ENCODE measurements at places on chromosomes 4 and X.

DNA sequence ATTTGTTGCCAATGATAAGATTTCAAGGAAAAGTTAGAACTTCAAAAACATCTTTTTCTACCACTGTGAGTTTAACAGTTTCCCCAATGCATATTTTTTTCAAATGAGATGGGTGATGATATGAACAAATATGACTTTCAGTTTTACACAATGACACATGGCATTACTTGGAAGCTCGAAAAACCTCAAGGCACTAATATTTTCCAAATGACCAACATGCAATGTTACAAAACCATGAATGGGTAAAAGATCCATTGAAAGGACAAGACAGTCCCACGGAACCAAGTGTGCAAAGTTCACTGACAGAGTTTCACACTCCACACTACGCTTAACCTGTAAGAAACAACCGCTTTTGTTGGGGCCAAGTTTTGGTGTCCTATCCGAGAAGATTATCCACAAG is 84.5 kb downstream of the CD99L2 start:
- no peak for DNase-seq

DNA sequence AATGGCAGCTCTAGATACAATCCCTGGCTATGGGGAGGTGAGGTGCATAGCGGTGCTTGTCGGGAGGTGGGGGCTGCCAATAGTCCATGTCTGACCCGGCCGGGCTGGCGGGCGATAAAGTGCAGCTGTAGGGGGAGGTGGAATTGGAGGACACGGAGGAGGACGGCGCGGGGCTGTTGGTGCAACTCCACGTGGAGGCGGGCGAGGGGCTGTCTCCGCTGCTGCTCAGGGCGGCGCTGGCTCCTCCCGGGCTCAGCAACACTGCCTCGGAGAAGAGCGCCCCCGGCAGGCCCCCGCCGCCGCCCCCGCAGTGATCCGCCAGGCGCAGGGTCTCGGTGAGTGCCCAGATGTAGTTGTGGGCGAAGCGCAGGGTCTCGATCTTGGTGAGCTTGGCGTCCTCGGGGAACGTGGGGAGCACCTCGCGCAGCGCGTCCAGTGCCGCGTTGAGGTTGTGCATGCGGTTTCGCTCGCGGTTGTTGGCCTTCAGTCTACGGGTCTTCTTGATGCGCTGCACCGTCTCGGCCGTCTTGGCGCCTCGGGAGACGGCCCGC is 1.3 kb downstream of the NEUROG2 start:
- no peak for DNase-seq

DNA sequence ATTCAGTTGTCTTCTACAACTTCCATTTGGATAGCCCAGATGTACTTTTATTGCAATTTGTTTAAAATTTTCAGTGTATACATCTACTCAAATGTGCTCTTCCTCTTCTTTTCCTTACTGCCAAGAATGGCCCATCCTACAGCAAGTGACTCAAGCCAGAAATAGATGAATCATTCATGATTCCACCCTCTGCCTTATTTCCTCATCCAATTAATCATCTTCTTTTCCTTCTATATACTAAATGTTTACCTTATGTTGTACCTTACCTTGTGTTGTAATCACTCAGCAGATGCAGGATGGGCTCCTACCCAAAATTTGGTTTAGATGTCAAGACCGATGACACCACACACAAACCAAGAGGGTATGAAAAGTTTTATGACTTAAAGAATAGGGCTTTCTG is 437.8 kb downstream of the GRXCR1 start:
- DNase-seq, result no peak

GRCh38 chr4:105496899-105497298 is 23.0 kb upstream of the PPA2 start:
- DNase-seq, result no peak

DNA sequence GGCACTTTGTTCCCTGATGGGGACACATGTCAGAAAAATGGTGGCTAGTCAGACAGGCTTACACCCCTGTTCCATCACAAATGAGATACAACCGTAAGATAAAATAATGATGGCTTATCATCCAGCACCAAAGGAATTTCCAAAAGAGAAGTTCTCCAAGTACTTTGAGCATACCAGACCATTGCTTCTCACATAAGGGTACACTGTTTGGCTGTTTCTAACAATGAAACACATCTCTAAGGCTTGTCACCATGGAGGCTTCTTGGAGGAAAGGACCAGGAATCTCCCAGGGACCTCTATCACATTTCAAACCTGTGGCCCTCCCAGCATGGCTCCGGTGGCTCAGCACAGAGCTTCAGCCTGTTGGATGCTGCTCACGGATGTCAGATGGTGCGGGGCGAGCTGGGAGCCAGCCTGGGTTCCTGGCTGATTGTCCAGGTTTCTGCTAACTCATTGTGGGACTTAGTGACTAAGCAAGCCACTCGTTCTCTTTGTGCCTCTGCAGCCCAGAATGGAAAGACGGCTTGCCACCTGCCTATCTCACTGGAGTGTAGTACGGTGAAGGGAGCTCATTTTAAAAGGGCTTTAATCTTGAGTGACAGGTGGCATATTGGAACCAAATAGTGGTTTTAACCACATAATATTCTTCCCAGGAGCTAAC is 54.5 kb downstream of the FHDC1 start:
- no peak for DNase-seq

- no peak for DNase-seq
These were observed 13.8 kb downstream of the PCDH10 start for GRCh38 chr4:133162941-133163340.

GRCh38 chrX:42920752-42921151 is 142.8 kb upstream of the PPP1R2C start:
- no peak for DNase-seq

DNA sequence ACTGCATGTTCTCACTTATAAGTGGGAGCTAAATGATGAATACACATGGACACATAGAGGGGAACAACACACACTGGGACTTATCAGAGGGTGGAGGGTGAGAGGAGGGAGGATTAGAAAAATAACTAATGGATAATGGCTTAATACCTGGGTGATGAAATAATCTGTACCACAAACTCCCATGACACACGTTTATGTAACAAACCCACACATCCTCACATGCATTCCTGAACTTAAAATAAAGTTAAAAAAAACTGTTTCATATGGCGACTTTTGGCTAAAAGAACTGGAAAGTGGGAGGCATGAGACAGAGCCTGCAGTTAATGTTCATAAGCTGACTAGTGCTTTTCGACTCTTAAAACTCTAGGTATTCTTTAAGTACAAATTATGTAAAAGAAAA is 98.9 kb upstream of the NPFFR2 start:
- no peak for DNase-seq

GRCh38 chrX:32116047-32116446 is 1044.2 kb upstream of the FTHL17 start:
- no peak for DNase-seq

GRCh38 chr4:24923550-24923949 is 10.7 kb upstream of the CCDC149 start:
- DNase-seq, result no peak

- no peak for DNase-seq
These were observed 43.2 kb downstream of the PGRMC2 start for GRCh38 chr4:128244379-128244778.

- DNase-seq, result peak; percentile 86
These were observed 38.9 kb downstream of the RGS12 start for GRCh38 chr4:3331511-3332394.

DNA sequence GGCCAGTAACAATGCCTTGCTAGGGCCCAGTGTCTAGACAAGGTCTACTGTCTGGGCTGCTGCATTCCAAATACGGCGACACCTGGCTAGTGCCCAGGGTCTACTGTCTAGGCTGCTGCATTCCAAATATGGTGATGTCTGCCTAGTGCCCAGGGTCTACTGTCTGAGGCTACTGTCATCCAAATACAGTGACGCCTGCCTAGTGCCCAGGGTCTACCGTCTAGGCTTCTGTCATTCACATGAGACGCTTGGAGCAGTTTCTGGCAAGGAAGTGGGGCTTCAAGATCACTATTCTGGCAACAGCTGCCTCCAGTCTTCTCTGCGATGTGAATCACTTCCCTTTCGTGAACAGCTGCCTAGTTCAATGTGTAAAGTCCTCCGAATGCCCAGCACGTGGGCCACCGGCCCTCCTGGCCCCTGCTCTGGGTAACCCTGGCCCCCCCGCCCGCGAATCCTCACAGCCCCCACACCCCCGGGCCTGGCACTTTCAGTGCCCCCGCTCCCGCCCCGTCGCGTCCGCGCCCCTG is 12.7 kb downstream of the ACOX3 start:
- peak; percentile 73 for DNase-seq

GRCh38 chrX:148576396-148576795 is 76.0 kb downstream of the AFF2 start:
- no peak for DNase-seq

GRCh38 chrX:39267176-39267575 is 465.9 kb downstream of the MID1IP1 start:
- no peak for DNase-seq

DNA sequence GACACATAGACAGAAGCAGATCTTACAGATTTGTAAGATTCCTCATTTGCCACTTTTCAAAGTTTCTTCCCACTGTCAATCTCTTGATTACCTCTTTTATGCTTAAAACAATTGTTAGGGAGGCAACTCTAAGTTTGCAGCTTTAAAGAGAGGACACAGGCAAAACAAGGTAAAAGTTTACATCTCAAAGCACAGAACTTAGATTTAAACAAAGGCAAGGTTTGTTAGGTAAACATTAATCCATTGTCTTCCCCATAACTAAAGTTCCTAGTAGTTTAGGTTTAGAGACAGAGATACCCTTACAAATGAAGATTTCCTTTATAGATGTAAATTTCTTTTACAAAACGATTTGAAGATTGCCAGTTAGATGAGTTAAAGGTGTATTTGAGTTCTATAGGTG is 176.9 kb downstream of the AASDH start:
- no peak for DNase-seq

GRCh38 chr4:187128976-187129375 is 405.3 kb upstream of the FAT1 start:
- no peak for DNase-seq

GRCh38 chr4:139901531-139902320 is 236.1 kb downstream of the MGST2 start:
- DNase-seq, result peak; percentile 79

DNA sequence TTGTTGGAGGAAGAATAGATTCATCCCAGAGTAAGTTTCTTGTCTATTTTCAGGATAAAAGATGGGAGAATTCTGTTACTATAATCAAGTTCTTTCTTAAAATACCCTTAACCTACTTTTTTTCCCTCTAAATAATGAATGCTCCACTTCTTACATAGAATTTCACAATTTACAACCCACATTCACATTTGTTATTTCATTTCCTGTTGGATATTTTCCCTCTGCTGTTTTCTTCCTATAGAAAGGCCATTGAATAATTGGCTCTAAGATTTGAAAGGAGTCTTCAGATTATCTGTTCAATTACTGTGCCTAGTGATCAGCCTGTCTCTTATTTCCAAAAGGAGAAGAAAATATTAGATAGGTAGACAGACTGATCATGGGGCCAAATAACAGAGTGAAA is 79.7 kb downstream of the CPE start:
- no peak for DNase-seq

DNA sequence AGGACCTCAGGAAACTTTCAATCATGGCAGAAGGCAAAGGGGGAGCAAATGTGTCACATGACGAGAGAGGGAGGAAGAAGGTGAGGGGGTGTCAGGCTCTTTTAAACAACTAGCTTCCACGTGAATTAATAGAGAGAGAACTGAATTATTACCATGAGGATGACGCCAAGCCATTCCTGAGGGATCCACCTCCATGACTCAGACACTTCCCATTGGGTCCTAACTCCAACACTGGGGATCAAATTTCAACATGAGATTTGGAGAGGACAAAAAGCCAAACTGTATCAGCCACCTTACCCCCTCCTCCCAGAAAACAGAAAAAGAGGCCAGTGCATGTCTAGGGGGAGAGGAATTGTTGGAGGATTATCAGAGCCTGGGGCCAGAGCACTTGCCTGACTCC is 40.4 kb upstream of the LAS1L start:
- DNase-seq, result no peak

DNA sequence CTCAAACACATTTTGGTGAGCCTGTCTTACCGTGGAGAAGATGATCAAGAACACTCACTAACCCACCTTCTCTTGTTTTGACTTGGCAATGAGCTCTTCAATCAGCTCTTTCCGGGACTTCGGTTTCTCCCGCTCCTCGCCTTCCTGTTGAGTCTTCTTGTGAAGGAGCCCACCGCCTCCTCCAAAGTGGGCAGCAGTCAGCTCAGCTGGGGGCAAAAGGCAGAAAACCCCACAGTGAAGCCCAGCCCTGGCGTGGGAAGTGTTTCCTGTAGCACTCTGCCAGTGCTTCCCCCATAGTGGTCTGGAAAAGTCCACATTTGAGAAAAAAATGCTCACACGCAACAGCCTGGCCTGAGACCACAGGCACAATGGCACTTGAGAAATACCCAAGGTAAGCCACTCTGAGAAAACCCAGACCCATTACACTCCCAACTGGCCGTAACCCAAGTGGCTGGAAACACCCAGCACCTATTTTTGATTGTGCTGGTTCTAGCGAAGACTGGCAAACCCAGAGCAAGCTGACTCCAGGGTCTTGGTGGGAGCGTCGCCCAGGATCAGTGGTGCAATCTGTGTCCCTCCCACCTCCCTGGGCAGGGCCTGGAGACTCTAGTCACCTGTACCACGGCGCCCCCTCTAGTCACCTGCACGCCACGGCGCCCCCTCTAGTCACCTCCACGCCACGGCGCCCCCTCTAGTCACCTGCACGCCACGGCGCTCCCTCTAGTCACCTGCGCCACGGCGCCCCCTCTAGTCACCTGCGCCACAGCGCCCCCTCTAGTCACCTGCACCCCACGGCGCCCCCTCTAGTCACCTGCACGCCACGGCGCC is 8.6 kb downstream of the NOP14 start:
- DNase-seq, result no peak

DNA sequence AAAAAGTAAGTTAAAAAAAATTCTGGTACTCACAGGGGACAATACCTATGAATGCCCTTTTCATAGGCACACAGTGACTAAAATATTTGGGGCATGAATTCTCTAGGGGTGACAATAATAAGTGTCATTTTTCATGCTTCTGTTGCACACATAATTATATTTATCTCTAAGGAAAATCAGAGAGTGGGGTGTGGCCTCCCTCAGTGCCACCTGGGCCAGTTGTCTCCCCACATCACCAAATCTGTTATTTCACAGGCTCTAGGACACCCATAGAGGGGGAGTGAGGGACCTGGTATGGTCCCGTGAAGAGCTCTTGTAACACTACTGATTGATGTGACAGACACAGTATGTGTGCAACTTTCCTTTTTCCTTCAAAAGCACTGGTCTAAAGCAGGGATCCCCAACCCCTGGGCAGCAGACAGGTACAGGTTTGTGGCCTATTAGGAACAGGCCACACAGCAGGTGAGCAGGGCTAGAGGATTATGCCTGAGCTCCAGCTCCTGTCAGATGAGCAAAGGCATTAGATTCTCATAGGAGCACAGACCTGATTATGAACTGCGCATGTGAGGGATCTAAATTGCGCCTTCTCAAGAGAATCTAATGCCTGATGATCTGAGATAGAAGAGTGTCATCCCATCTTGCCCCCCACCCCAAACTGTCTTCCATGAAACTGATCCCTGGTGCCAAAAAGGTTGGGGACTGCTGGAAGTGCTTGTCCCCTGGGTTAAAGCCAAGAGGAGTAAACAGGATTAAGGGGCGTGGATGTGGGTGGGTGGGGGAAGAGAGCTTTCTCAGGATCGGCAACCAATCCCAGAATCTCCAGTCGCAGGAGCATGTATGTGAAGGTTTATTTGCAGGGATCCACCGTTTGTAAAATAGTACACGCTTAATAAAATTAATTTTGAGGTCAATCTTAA is 856 bp downstream of the SLC9B1 start:
- no peak for DNase-seq
